Esophagus squamous epithelium (tissue), 5 donors: ENCODE measurements at places on chromosomes 3 and 15.

DNA sequence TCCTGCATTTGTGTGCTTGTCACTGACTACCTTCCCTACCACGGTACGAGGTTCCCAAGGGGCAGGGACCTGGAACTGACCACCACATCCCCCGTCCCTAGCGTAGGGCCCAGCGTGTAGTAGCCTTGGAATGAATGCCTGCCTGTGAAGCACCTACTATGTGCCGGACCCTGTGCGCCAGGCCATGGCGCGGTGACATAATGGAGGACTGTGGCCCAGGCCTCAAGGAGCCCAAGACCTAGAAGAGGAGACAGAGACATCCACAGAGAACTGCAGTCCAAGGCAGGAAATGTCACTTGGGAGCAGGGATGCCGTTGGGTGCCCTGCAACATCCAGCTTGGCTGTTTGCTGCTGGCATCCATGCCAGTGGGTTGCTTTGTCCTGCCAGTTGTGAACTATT, 71.9 kb upstream of the SLC6A6 start:
- DNase-seq, result no peak

GRCh38 chr3:59121346-59122144, 71.7 kb upstream of the CFAP20DC start:
- DNase-seq, result no peak

- no peak for DNase-seq
Observed at GRCh38 chr3:115354010-115354409, 206.9 kb upstream of the ZBTB20 start.

- no peak for DNase-seq
Observed at GRCh38 chr3:72768936-72769335, 79.3 kb downstream of the SHQ1 start.

DNA sequence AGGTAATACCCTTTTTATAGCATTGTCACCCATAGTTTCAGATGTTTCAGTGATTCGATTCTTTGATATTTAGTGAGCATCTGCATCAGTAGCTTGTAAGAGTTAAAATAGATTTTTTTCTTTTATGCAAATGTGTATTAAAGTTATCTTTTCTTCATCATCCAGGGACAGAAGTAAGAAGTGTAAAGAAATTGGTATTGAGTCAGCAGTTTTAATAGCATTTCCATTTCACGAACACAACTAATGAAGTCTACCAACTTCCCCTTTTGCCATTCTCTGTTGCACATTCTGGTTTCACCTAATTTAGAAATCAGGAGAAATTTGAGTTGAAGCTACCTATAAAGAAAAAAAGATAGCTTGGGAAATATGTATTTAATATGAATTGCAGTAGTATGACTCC, 127.9 kb downstream of the ROBO1 start:
- no peak for DNase-seq

DNA sequence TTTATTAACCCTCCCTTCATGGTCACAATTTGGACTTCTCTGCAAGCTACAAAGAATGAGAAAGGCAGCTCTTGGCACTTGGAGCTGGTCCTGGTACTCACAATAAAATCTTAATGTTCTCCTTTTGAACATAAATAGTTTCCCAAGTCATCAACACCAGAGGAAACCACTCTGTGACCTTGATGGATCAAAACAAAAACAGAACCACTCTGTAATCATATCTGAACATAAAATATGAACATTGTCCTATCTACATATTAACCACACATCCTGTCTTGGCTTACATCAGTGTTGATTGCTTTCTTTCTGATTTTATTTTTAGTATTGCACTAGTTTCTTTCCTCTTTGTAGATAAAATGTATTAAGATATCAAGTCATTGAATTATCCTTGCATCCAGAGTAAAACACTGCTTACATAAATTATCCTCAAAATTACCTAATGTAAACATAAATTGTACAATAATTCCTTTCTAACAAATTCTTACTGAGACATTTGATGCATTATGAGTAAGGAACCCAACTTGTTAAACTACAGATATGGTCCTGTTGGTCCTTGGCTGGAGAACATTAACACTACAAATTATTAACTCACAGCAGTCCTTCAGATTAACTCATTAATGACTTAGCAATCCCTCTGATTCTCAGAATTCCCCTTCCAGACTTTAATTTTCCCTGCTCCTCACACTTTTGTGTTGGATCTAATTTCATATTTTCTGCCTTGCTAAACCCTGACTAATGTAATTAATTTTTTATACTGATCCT, 860.5 kb downstream of the DIPK2A start:
- DNase-seq, result no peak

GRCh38 chr15:53586799-53587198, 172.7 kb downstream of the WDR72 start:
- no peak for DNase-seq
